Stimulated activated CD8-positive, alpha-beta memory T cell treated with anti-CD3 and anti-CD28 coated beads, Interleukin-15, amount 100 ng/mL, for 4 hours (primary cell): ENCODE measurements at places on chromosomes 6 and 20.
A peak's percentile ranks its signal among the peaks of the same experiment; 100 is the strongest.

- no peak for DNase-seq
Observed at GRCh38 chr6:2037237-2037926, 208.0 kb downstream of the GMDS start.

DNA sequence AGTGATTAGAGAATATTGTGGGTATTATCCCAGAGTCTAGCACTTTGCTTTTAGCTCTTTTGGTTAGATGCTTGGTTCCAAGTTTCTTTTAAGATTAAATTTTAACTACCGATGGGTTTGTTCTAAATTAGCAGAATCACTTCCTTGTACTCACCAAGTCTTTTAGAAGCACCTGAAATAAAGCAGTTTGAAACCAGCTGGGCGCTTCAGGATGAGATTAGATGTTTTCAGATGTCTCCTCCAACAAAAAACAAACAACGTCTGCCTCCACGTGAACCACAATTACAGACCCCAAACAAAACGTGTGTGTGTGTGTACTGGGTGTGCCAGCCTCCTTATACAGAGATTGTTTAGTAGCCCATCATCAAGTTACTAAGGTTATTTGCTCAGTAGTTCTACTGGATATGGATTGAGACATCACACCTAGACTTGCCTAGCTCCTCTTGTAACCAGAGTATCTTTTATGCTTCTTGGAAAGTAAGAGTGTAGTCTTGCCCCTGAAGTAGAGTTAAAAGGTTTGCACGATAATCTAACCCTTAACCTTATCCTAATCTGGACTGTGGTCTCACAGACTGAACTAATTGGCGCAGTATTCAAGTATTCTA, 2.3 kb downstream of the DSTN start:
- no peak for DNase-seq

DNA sequence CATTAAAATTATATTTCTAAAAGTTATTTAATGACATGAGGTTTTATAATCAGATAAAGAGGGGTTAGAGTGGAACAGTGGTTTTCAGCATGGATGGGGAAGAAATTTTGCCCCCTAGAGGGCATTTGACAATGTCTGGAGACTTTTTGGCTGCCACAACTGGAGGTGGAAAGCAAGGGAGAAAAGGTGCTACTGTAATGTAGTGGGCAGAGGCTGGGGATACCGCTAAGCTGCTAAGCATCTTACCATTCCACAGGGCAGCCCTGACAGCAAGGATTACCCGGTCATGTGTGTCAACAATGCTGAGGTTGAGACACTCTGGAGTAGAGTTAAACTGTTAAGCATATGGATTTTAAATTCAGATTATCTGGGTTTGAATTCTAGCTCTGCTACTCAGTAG, 52.9 kb upstream of the FABP7 start:
- DNase-seq: no peak

GRCh38 chr20:58762120-58762519, 69.5 kb downstream of the NPEPL1 start:
- no peak for DNase-seq

GRCh38 chr6:162541019-162541601, 186.5 kb downstream of the PRKN start:
- no peak for DNase-seq

GRCh38 chr6:34053721-34054120, 92.2 kb downstream of the GRM4 start:
- DNase-seq: no peak

GRCh38 chr6:5684320-5685053, 322.2 kb downstream of the NRN1 start:
- no peak for DNase-seq

DNA sequence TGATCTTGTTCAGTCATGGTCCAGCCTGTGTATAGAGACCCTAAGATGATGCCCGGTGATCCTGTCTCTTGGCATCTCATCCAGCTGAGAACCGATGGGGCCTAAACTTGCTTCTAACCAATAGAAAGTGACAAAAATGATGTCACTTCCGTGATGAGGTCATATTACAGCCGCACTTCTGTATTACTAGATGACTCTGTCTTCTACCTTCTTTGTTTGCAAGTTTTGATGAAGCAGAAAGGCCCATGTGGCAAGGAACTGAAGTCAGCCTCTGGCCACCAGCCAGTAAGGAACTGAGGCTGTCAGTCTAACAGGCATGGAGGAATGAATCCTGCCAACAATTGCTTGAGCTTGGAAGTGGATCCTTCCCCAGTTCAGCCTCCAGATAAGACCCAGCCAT, 32.8 kb upstream of the HLA-C start:
- DNase-seq: no peak

DNA sequence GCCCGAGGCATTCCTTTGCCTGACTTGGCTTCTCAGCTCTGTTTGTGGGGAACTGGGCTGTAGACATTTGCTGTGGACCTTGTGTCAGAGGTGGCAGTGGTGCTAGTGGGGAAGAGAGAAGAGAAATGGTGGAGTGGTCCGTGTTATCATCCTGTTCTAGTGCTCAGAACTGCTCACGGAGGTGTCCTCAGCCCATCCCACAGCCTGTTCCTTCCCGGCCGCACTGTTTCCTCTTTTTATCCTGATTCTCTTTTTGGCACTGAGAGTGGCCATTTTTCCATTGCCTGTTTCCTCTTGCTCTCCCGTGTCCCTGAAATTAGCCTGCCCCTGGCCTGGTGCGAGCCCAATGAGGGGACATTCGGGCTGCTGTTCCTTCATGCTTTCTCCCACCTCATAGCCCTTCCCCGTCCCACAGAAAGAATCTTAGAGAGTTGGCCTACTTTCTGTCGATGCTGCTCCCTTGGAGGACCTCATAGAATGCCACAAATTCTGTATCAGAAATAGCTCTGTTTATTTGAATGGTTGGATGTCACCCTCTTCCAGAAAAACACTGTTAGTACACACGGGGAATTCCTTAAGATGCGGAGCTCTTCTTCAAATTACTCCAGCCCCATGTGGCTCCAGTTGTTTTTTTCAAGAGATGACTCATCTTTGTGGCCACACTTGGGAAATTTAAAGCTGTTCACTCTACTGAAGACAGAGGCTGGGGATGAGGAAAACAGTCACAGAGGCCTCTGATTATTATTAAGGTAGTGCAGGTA, 26.1 kb downstream of the FARS2 start:
- DNase-seq: no peak

- DNase-seq: no peak
Observed at GRCh38 chr6:1372690-1373089, 16.7 kb upstream of the FOXF2 start.

GRCh38 chr6:120147071-120147871, 797.7 kb upstream of the MAN1A1 start:
- DNase-seq: no peak

GRCh38 chr6:33543116-33543515, 37.0 kb downstream of the BAK1 start:
- DNase-seq: no peak

DNA sequence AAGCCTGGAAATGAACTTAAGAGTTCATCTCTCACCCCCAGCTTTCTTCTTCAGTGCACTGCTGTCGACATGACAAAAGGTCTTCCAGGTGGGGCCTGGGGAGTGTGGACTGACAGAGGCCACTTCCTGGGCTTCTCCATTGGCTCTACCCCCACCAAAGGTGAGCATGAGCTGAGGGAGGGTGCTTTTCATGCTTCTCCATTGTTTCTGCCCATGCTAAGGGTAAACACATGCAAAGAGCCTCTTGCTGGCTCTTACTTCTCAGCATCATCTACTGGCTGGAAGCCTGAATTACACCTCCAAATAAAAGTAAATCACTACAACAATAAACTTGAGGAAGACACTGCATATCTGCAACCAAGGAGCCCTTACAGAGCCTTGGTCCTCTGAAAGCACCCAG, 227.2 kb downstream of the EPM2A start:
- DNase-seq: no peak

- DNase-seq: no peak
Observed at GRCh38 chr6:4316867-4317400, 181.6 kb upstream of the ECI2 start.

GRCh38 chr6:27168108-27168507, 79.4 kb upstream of the PRSS16 start:
- DNase-seq: no peak

DNA sequence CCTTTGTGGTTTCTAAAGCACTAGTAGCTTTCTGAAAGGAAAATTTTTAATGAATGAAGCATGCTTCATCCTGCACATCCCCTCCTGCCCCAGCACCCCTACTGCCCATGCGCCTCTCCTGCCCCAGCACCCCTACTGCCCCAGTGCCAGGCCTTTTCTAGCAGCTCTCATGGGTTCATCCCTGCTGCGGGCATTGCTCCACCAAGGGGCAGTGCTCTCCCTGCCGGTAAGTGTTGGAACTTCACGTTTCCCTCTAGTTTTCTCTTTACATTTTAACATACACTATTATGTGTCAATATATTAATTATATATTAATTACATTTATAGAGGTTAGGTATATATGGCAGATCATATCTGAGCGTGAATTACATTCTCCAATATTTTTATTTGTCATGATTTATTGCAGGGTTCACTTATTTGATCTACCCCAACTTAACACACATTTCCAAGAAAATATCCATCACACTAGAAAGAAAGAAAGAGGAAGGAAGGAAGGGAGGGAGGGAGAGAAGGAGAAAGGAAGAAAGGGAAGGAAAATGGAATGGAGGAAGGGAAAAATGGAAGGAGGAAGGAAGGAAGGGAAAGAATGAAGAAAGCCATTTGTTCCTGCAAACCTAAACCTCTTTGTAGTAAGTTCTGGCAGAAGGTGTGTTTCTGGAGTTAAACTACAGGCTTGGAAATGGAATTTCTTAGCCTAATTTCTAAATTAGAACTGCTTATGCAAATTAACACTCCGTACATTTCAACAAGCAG, 46.8 kb downstream of the CEP43 start:
- no peak for DNase-seq

- no peak for DNase-seq
Observed at GRCh38 chr6:141587482-141588266, 545.1 kb upstream of the GJE1 start.

DNA sequence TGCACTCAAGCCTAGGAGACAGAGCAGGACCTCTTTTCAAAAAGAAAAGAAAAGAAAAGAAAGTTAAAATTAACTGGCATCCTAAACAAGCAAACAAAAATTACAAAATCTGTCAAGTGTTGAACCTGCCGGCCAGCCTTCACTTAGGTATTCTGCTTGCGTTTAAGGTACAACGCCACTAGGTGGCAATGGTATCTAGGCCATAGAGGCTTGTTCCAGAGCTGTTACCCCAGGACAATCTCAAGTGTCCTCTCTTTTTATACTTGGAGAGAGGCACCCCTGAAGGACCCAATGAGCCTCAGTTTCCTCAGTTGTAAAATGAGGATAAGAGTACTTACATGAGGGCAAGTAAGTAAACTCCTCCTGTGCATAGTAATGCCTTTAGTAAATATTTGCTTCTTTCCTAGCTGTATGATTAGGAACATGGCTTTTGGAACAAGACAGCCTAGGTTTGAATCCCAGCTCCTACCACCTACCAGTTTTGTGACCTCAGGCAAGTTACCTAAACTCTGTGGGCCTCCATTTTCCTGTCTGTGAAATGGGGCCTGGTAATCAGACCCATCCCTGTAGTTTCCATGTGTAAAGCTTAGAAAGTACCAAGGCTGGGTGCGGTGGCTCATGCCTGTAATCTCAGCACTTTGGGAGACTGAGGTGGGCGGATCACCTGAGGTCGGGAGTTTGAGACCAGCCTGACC, 5.8 kb upstream of the PACSIN1 start:
- peak; percentile 9 for DNase-seq

DNA sequence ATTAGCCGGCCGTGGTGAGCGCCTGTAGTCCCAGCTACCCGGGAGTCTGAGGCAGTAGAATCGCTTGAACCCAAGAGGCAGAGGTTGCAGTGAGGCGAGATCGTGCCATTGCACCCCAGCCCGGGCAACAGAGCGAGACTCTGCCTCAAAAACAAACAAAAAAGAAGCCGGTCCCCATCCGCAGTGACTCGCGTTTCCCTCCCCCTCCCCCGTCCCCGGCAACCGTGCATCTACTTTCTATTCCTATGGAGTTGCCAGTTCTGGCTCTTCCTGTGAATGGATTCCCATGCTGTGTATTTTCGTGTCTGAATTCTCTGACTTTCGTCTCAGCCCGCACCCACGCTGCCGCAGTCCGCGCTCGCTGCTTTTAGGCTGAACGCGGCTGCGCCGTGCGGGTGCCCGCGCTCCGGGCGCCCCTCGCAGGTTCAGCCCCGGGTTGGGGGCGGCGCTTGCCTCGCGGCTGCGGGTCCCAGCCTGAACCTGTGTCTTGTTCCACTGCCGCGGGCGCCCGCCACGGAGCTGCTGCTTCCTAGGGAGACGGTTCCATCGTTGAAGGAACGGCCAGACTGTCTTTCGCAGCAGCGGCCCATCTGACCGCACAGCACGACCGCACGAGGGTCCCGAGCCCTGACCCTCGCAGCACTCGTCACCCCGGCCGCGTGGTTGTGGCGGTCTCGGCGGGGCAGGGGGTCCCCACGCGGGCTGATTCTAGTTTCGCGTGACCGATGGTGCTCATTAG, 1.1 kb upstream of the MRGBP start:
- DNase-seq: peak; percentile 55

GRCh38 chr20:42484335-42484734, 705.4 kb downstream of the PTPRT start:
- DNase-seq: no peak

DNA sequence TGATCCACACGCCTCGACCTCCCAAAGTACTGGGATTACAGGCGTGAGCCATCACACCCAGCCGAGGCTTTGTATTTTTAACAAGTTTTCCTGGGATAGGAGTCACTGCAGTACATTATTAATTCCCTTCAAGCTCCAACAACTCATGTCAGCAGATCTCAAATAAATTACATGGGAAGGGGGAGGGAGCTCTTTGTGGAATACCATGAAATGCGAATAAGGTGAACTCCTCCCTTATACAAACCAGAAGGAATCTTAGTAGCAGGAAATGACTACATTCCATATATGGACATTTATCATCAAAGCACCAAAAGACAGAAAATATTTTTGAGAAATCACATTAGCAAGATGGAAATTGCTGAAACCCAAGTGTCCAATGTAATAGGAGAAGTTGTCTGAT, 2.9 kb downstream of the GSS start:
- DNase-seq: no peak

DNA sequence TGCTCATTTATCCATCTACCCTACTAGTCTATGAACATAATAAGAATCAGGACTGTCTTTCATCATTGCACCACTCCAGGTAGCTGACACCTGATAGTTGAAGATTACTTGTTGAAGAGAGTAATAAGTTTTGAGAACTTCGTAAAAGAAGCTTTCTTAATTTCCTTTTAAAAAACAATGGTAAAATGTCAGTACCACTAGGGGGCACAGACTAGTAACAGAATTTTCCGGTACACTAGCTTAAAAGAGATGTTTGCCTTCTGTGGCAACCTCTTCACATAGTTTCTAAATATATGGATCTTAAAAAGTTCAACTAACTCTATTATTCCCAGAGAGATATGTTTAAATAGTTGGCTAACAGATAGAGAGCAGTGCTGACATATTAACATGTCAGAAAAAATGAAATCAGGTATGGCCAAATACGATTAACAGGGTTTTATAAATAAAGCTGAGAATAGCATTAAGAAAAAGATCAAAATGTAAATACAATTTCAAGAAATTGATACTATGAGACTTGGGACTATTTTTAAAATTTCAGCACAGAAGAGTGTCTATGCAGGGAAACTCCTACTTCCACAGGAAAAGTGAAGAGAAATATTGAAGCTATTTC, 5.4 kb upstream of the KCNQ5 start:
- no peak for DNase-seq
